ENCODE measurements at places on chromosomes 12 and 14.

DNA sequence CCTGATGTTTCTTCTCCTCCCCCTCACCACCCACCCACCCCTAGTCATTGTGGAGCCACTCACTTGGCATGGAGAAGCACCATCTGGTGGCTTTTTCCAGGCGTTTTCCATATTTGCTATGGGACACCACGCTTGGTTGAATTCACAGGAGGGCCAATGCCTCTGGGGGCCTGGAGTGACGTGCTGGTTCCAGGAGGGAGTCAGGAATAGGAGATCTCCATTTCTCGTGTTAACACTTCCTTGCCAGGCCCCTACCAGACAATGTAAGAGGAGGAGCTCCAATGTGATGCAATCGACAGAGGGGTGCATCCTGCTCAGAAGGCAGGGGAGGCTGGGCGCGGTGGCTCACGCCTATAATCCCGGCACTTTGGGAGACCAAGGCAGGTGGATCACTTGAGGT lies 21.6 kb upstream of the TESC start:
- no peak for DNase-seq

GRCh38 chr12:96571101-96571862 lies 81.9 kb downstream of the CFAP54 start:
- DNase-seq: no peak

DNA sequence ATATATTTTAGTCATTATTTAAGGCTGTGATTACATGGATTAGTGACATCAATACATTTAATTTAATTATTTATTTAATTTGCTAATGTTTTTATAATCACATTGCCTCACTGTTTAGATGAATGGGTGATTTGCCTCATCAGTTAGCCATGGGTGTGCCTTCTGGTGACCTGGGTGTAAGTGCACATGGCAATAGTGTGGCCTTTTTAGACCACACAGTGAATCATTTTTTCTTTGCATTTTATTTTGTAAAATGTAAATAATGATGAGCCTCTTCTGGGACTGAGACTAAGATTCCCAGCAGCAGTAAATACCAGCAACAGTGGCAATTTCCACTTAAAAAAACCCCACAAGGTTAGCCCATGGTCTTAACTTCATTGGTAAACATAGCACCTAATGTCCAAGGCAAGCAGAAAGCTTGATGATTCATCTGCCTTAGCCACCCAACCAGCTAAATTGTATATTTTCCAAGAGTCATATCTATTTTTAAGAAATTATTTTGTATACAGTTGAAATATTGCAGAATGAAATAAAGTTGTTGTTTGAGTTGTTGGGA lies 235.9 kb upstream of the NOVA1 start:
- DNase-seq: no peak

DNA sequence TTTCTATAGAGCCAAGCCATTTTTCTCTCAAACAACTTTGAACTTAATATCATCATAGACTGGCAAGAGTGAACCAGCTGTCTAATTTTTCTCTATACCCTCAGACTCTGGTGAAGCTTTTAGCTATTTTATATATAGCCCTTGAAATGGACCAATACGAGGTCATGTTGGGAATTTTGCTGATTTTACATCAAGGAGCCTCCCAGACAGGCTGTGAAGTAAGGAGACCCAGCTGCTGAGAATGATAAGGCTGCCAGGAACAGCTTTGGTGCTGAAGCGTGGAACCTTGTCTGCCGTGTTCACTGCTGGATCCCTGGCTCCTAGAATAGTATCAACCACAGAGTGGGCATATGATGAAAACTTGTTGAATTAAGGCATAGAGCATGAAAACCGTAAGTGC lies 326.2 kb upstream of the NAV3 start:
- DNase-seq: no peak

DNA sequence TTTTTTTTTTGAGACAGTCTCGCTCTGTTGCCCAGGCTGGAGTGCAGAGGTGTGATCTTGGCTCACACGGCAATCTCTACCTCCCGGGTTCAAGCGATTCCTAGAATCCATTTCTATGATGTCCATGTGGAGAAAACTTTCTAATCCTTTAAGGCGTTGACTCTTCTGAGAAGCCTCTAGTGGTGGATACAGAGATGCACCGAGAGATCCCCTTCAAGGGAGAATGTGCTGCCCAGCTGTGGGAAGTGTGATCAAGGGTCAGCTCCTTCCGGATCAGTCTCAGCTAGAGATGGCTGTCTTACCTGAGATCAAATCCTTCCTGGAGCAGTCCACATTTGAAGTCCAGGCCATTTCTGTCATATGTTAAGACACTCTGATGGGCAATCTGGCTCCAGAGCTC lies 92.7 kb upstream of the HECTD1 start:
- DNase-seq: no peak

DNA sequence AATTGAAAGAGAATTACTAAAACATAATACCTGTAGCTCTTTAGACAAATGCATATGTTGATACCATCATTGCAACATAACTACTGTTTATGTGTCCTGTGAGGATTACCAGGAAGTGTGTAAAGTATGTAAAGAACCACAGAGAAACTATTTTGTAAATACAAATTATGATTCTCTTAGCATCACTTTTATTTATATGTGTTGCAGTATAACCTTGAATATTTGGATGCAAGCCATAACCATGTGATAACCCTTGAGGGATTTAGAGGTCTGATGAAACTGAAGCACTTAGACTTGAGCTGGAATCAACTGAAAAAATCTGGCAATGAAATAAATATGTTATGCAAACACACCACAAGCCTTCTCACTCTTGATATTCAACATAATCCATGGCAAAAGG lies 77.5 kb downstream of the LRRC9 start:
- DNase-seq: no peak

DNA sequence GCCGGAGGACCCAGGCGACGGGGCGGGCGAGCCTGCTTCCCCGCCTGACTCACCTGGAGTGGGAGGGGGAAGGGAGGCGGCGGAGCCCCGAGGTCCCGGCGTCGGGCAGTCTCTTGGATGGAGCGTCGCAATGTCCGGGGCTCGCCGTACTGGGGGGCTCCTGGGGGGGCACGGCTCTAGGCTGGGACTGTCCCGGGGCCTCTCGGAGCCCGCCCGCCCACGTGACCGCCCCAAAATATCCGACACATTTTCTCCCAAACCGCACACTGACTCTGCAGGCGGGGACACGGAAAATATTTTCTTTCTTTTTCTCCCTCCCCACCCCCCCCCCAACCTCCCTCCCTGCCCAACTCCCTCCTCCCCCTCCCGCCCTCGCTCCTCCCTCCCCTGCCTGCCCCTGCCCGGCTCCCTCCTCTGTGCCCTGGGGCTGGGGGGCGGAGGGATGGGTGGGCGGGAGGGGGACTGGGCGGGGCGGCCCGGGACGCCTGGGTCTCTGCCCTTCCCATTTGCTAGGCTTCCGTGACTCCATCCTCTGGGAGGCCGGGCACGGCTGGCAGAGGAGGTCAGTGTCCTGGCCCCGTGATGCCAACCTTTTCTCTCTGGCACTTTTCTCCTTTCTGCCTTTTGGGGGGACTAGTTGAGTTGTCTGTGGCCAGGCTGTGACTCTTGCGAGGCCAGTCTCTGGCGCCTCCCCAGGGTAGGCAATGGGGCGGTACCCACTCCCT lies at the start of gene RARG:
RARG (minus strand) TSS at position 289 of the 725 bp plus-strand sequence. CDS start 4,664 bp downstream, outside the sequence.
- DNase-seq: peak; percentile 88

- DNase-seq: no peak
These were observed 453.7 kb upstream of the RGS6 start for GRCh38 chr14:71478542-71478941.

- no peak for DNase-seq
These were observed 51.1 kb downstream of the TRAFD1 start for GRCh38 chr12:112176321-112177010.

- DNase-seq: no peak
These were observed 48.4 kb downstream of the C12orf75 start for GRCh38 chr12:105378911-105379310.

- DNase-seq: no peak
These were observed 11.5 kb downstream of the SLC38A2 start for GRCh38 chr12:46360908-46361666.

GRCh38 chr12:127830065-127830460 lies 436.9 kb upstream of the TMEM132C start:
- DNase-seq: no peak
